Esophagus (tissue), 2 donors: ENCODE measurements at places on chromosomes 6 and 20. TPM values are rescaled to one million over a fixed set of nuclear protein-coding genes. Genes with fewer than 3 reads are reported as not detected.

Gene NKAIN2
- polyA plus RNA-seq: 0.02 TPM

Gene ADGRF4
- polyA plus RNA-seq: 8.2 TPM

Gene C20orf202
- polyA plus RNA-seq: 0.33 TPM

Gene FAM209B
- 0.47 TPM for polyA plus RNA-seq

Gene DDX43
- 0.31 TPM for polyA plus RNA-seq
